ENCODE measurements at places on chromosomes 11 and 22.

DNA sequence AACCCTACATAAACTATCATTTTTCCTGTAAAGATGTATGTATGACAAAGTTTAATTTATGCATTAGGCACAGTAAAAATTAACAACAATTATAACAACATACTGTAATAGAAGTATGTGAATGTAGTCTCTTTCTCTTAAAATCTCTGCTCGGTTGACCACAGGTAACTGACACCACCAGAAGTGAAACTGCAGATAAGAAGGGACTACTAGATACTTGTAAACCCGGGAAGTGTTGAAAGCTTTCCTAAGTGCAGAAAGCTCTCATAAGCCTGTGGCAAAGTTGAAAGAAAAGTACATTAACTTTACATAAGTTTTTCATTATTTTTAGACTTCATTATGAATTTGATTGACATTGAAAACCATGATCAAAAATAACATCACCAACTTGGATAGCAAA lies 1173.3 kb downstream of the LRRC4C start:
- DNase-seq, result no peak

DNA sequence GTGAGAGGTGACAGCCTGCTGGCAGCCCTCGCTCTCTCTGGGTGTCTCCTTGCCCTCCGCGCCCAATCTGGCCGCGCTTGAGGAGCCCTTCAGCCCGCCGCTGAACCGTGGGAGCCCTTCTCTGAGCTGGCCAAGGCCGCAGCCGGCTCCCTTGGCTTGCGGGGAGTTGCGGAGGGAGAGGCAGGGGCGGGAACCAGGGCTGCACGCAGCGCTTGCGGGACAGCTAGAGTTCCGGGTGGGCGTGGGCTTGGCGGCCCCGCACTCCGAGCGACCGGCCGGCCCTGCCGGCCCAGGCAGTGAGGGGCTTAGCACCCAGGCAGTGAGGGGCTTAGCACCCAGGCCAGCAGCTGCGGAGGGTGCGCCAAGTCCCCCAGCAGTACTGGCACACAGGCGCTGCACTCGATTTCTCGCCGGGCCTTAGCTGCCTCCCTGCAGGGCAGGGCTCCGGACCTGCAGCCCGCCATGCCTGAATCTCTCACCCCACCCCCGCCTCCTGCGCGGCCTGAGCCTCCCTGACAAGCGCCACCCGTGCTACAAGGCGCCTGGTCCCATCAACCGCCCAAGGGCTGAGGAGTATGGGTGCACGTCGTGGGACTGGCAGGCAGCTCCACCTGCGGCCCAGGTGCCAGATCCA lies 1526.1 kb downstream of the FAM181B start:
- no peak for DNase-seq

GRCh38 chr22:48644997-48645396 lies 1182.7 kb downstream of the BRD1 start:
- no peak for DNase-seq

DNA sequence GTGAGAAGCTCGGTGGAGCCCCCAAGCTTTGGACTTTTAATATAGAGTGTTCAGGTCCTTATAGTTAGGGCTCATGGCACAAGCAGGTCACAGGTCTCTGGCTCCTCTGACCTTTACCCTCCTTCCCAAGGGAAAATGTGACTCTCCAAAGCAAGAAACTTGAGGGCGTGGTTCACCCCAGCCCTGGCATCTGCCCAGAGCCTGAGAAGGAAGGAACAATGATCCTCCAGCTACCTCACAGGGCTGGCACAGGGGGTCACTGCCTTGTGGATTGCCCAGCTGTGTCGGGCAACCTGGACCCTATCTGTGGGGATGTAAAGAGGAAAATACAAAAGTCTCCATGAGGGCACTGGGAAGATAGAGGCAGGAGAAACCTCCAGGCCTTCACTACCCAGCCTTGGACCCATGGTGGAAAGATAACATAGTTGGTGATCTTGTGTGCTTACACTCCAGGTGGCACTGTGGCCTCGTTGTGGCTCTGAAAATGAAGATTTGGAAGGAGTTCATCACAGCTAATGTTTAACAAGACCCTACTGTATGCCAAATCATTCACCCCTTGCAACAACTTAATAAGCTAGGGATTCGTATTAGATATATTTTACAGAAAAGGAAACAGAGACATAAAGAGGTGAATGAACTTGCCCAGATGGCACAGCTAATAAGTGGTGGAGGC lies 3.8 kb upstream of the ZNF195 start:
- DNase-seq, result no peak

DNA sequence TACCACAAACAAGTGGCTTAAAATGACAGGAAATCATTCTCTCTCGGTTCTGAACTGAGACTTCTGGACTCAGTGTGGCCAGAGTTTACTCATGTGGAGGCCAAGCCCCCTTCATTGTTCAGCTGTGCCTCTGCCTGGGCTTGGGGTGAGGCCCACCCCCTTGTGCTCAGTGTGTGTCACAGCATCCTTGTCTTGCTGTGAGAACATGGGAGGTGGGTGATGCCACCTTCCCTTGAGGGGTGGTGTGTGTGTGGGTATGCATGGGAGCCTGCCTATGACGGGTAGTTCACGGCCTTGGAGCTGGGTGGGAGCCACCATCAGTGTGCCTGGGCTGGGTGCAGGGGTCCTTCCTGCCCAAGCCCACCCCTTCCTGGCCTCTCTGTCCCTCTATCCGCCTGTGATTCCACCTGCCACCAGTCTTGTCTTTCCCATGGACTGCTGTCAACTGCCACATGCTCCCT lies 101.7 kb downstream of the MORC2 start:
- DNase-seq, result no peak

- no peak for DNase-seq
These were observed 22.5 kb downstream of the TAB1 start for GRCh38 chr22:39422101-39422500.

DNA sequence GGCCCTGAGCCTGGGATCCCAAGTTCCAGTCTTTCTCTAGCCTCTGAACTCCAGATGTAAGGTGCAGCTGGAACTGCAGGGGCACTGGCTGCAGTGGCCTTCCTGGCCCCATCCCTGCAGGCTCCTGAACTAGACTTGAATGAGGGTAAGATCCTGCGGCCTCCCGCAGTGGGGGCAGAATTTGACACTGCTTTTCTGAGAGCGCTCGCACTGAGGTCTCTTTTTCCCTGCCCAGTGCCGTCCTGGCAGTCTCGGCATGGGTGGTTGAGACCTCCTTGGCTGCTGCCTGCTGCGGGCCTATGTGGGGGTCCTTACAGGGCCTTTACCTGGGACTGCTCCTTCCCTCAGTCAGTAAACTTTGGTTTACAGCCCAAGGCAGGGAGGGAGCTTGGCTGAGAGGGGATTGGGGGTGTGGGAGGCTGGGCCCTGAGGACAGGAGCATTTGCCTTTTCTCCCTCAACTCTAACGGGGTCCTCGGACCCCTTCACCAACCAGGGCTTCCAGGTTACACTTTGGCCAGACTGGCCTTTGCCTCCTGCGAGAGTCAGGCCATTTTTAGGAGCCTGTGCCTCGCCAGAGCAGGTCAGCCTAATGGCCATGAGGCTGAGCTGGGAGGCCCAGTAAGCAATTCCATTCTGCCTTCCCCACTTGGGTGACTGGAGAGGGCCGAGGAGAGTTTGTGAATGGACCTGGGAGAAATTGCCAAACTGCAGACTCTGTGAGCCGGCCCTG lies 35.4 kb downstream of the FAM83F start:
- DNase-seq, result no peak

DNA sequence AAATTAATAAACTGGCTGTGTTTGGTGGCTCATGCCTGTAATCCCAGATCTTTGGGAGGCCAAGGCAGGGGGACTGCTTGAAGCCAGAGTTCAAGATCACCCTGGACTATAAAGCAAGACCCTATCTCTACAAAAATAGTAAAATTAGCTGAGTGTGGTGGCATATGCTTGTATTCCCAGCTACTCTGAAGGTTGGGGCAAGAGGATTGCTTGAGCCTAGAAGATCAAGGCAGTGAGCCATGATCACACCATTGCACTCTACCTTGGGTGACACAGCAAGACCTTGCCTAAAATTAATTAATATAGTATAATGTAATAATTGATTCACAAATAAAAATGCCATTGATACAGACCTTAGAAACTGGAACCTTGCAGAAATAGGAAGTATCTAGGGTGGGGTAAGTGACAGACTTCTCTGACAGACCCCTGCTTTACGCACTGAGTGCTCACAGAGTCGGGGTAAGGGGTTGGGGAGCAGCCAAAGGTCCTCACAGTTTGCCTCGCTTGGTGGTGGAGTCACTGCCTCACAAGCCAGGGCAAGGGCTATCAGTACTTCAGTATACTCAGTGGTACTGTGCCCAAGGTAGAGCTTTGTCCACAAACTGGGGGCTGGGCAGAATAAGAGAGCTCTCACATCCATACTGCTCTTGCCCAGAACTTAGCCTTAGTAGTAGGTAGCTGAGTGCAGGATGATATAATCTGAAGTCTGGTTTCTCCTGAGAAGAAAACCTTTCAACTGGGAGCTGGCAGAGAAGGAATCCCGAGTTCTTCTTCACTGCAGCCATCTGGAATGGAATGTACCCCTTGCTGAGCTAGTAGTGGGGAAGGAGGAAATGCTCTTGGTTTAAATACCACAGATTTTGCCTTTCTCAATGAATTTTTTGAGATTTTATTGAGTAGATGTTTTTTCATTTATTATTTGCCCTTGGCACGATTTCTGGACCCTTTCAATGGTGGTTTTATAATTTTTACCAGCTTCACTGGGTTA lies 65.5 kb downstream of the EMSY start:
- DNase-seq, result no peak

- no peak for DNase-seq
These were observed 69.7 kb upstream of the RASD2 start for GRCh38 chr22:35470903-35471321.

DNA sequence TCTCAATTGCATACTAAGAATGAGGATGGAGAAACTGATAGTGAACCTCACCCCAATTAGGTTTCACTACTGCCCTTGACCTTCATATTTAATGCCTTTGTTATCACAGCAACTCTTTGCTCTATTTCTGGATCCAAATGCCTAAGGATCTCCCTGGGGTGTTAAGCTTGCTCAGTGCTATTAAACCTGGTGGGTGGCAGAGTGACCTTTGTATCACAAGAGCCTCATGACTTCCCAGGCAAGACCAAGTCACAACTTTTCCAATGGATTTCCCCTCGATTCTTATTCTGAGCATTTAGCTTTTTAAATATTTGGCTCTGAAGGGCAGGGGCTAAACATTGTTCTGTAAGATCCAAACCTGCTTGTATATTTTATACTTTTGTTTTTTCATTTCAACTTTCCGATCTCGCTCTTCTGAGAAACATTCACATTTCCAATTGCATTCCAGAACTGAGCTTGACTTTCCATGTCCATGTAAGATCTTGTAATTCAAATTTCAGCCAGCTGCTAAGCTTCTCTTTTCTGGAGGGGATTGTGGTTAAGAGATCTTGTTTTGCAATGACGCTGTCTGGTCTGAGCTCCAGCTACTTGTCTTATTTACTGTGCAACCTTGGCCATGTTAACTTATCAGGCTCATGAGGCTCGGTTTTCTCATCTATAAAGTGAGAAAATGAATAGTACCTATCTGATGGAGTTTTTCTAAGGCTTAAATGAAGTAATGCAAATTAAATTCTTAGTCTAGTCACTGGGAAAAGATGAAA lies 6.4 kb upstream of the EHF start:
- DNase-seq, result no peak

DNA sequence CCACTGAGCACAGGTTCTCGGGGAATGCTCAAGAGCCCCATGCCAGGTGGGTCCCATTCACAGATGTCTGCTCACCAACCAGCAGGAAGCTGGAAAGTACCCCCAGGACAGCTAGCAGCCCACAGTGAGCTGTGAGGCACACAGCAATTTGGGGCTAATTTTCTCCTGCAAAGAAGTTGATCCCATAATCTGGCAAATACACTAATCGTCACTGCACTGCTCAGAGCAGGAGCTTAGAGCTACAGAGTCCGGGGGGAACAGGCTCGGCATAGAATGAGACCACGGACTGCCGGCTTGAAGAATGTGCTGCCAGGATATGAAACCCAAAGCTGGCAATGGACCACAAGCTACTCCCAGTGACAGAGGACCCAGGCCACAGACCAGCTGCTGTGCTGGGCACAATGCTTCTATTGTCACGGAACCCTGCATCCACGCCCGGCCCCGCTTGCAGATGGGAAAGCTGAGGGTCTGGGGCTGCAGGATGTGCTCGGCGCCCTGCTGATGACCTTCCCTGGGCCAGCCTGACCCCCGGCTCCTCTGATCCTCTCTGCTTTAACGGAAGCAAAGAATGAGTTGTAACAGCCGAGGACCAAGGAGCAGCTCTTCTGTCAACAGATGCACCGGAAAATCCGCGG lies 239.7 kb downstream of the CTTN start:
- no peak for DNase-seq

GRCh38 chr22:22235558-22235957 lies 9.0 kb upstream of the VPREB1 start:
- DNase-seq, result no peak

DNA sequence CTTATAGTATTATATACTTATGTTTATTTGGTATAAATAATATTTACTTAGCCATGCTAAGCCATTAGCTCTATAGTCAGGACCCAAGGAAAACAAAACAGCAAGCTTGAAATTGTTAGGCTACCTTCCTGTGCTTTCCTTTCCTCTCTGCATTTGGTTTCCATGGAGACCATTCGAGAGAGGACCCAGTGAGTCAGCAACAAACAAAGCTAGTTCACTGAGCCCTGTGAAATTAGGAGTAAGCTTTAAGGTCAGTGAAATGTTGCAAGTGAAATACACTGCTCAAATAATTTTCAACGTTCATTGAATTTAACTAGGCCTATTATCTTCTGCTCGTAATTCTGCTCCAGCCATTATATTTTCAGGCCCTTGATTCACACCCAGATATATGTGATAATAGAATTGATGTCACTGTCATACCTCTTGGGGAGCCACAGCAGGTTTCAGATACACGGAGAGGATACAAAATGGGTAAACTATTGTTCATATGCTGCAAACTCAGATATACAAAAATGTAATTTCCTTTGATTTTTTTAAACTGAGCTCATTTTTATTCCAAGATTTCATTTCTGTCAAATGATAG lies 9.1 kb upstream of the OR10D3 start:
- DNase-seq, result no peak

DNA sequence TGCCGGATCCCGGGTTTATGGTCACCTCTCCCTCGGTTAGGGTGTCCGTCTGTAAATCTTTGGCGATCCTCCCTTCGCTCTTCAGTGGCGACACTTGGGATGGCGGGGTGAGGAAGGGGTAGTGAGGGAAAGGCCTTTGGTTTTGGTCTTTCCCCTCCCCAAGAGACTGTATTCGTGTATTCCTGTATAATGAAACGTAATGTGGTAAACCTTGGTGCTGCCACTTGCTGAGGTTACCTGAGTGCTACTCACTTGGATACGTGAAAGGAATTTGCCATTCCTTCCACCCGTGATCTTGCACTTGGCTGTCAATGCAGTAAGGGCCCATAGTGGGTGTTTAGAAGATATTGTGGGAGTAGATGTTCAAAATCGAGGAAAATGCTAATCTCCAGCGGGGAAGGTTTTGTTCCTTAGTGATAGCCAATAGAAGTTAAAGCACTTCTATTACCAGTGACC lies 578 bp upstream of the NUP160 start:
- no peak for DNase-seq

Data from NCI-H2107 (cell line).